Stimulated activated CD8-positive, alpha-beta memory T cell treated with anti-CD3 and anti-CD28 coated beads, Interleukin-2, amount 100 ng/mL, for 1 hour (primary cell): ENCODE measurements at places on chromosomes 1 and 21.

DNA sequence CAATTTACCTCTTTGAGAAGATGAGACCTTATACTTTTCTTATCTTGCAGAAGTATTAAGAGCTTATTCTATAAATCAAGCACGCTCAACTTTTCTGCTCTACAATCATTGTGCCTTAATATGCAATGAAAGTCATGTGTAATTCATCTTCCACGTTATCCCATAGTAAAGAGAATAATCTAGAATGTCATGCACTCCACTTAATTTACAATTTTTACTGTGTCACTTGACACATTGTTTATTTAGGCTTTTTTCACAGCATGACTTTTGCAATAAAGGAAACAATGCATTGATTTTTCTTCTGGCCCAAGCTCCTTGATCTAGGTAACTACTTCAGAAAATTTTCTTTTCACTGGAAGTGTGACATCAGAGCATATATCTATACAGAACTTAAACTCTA, 290.9 kb downstream of the HHIPL2 start:
- no peak for DNase-seq

GRCh38 chr1:61474963-61475362, 250.0 kb downstream of the TM2D1 start:
- no peak for DNase-seq

DNA sequence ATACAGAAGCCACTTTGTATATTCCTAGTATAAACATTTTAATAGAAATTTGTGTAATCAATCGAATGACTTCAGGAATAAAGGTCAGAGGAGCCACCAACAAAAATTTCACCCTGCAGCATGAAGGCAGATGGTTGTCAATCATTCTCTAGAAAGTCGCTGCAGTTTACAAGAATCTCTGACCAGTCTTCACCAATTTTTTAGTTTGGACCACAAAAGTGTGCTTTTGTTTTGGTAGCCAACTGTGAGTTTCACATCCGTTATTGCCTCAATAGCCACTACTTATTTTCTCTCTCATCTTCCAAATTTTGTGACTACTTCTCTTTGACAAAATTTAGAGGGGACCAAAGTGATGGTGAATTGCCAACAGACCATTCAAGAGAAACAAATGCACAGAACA, 1155.6 kb downstream of the AMY1C start:
- no peak for DNase-seq

- DNase-seq = no peak
Measured at GRCh38 chr1:12634696-12635202, 9.1 kb upstream of the AADACL4 start.

DNA sequence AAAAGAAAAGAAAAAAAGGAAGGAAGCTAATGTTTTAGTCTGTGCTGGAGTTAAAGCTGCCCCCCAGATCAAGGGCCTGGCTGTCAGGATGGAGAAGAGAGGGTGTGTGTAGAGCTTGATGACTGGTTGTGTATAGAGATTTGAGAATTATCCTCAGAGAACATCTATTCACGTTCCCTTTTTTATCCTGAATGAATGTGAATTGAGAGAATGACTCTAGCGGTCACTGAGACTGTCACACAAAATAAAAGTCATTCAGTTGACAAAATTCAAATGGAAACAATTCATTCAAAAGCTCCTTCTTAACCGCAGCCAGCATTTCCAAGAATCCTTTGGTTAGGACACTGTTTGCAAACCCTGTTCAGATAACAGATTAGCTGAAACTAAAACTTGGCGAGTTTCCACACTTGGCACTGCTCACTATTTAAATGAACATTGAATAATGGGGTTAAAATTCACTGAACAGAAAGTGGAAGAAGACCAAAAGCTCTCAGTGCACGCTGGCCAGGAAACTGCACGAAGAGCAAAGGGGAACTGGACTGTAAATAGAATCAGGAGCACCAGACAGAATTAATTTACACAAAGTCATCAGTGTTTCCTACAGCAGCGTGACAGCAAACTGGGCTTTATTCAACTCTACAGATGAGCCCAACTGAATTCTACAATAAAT, 13.6 kb upstream of the FAM89A start:
- no peak for DNase-seq
